ENCODE measurements at places on chromosomes 13 and 19.

DNA sequence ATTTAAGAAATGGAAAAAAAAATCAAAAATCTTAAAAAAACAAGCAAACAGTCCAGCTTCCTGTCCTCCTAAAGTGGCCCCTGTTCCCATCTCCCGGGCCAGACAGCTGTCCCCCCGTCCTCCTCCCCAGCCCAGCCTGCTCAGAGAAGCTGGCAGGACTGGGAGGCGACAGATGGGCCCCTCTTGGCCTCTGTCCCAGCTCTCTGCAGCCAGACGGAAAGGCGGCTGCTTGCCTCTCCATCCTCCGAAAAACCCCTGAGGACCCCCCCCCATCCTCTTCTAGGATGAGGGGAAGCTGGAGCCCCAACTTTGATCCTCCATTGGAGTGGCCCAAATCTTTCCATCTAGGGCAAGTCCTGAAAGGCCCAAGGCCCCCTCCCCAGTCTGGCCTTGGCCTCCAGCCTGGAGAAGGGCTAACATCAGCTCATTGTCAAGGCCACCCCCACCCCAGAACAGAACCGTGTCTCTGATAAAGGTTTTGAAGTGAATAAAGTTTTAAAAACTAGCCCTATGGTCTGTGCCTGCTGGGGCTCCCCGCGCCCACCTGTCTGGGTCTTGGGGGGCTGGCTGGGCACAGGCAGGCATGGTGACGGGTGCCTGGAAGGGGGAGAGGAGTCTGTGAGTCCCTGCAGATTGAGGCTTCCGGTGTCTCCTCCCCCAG lies 3.8 kb downstream of the GADD45GIP1 start:
- DNase-seq, result peak; percentile 95

GRCh38 chr19:19399733-19400433 lies 5.6 kb upstream of the GATAD2A start:
- no peak for DNase-seq

GRCh38 chr13:101082441-101082840 lies 333.9 kb downstream of the NALCN start:
- no peak for DNase-seq

DNA sequence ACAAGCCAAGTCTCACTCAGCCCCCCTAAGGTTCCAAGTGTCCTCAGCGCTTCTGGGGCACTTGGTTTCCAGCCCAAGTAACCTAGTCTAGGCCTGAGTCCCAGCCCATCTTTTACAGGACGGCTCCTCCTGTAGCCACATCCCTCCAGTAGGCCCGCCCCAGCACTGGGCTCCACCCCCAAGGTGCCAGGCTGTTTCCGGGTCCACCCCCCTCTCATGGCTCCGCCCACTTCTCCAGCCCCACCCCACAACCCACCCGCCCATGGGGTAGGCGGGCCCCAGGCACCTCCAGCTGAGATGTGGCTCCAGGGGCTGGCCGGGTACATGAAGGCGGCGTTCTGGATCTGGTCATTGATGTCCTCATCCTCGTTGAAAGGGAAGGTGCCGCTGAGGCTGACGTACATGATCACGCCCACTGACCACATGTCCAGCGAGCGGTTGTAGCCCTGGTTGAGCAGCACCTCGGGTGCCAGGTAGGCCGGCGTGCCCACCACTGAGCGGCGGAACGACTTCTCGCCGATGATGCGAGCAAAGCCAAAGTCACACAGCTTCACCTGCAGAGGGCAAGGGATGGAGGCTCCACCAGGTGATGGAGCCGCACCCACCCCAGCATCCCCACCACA lies 17.2 kb upstream of the DACT3 start:
- DNase-seq, result no peak

DNA sequence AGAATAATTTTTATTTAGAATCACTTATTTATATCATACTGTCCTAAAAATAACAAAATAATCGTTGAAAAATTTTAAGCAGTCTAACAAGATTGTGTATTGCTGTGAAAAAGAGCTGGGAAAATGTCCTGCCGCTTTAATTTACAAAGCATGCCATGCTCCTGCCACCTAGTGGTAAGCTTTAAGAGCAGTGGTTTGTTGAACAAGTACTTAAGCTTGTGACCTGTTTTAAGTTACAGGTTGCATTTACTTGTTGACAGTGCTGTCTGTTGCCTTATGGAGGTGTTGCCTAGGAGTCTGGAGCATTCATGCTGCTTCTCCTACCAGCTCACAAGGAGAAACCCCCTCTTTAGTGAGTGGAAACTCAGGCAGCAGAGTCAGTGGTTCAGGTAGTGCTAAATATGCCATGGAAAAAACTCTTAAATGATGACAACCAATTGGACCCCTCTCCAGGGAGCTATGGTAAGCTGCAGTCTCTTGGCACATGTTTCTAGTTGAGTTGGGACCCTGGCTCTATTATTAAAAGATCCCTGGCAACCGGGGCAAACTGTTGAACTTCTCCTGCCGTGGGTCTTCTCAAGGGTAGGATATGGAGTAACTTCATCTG lies 68.4 kb downstream of the SPATA13 start:
- no peak for DNase-seq

GRCh38 chr19:58382997-58383603 lies 2.3 kb upstream of the ZNF837 start:
- DNase-seq, result no peak

DNA sequence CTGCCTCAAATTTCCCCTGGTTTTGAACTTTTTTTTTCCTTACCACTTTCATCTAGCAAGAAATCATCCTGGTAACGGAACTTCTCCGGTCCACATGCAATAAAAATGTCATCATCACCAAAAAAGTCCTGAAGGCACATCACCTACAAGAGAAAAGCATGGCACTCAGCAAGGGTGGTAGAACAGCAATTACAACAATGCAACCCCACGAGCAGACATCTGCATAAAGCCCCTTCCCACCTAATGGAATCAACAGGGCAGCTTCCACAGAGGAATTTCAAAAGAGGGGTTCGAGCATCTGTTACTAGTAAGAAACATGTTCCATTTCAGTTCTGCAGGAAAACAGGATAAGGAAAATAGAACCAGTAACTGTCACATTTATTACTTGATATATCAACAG lies 183.9 kb downstream of the DCLK1 start:
- DNase-seq, result no peak

All from NCI-H446 (cell line).